ENCODE measurements at places on chromosomes 2 and 18.
A peak's percentile ranks its signal among the peaks of the same experiment; 100 is the strongest.

- no peak for DNase-seq
These were observed 42.4 kb downstream of the CYB5A start for GRCh38 chr18:74249181-74249968.

DNA sequence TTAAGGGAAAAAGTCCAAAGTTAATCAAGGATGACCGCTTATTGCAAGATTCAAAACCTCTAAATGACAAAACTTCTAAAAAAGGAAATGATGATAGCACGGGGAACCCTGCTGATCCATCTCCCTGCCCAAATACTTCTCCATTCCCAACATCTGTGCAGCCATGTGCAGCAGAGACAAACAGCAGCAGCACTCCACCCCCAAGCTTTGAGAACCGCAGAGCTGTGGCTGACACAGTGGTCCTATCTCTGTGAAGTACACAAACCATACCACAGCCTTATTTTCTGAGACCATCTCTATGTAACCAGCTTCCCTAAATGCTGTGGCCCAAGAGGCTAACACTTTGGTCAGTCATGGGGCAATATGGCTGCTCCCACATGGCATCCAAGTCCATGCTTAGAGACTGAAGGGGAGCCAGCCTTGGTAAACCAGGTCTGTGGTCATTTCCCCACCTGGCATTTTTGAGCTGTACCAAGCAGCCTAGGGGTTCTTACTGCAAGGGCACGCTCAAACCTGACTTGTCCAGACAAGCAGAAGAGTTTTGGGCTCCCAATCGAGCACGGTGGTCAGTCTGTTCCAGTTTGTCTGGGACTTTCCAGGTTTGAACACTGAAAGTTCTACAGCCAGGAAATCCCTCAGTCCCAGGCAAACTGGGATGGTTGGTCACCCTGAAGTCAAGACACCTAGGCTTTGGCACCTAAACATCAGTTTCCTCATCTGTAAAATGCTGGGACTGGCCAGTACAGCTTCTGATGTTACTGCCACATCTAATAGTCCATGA, 17.1 kb upstream of the NFE2L2 start:
- no peak for DNase-seq

DNA sequence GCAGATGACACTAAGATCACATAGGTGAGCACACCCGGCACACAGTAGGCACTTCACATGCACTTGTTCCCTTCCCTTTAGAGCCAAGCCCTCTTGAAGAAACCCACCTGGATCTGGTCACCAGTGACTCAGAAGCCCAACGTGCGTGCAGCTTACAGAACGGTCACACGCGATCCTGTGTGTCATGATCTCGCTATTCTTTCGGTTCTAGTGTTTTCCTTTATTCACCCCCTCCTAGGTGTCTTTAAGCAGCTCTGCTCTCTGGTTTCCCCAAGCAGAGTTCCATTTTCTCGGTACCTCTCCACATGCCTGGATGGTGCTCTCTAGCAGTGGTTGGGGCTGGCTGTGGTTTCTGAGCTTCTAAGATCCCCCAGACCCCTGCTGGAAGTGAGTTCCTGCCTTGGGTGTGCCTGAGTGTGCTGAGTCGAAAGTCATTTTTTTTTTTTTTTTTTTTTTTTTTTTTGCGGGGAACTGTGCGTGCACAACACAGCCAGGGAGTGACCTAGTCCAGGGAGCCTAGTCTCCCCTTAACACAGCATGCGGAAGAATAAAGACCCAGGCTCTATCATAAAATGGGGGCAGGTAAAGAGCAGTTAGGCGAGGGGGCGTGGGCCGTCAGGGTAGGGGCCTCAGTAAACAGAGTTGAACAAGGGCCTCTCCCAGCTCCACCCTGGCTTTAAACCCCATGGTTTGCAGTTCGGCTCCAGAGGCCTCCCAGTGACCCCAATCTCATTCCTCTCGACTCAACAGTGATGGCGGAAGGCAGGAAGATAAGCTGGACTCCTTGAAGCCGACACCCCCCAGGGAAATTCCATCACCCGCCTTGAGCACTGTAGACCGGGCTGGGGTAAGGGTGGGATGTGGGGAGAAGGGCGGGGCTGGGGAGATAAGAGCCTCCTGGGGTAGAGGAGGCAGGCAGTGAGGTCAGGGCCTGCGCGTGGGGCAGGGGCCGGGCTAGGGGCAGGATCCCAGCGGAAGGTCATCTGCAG, 29.8 kb upstream of the DNMT3A start:
- no peak for DNase-seq

DNA sequence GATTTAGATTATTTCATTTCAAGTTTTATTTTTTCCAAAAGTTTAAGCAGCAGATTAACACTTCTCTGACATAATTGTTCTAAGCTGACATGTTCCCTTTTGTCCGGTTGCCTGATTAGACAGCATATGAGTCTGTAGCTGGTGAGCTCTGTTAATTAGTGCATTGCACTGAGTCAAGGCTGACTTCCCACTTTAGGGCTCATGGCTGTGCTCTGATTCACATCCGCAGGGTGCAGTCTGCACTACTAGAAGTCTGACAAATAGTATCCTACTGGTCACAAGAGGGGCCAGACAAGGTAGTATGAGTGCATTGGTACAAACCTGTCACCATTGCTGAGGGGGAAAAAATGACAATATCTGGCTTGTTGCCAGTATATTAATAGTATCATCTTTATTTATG, 443.9 kb upstream of the ZNF804A start:
- no peak for DNase-seq

DNA sequence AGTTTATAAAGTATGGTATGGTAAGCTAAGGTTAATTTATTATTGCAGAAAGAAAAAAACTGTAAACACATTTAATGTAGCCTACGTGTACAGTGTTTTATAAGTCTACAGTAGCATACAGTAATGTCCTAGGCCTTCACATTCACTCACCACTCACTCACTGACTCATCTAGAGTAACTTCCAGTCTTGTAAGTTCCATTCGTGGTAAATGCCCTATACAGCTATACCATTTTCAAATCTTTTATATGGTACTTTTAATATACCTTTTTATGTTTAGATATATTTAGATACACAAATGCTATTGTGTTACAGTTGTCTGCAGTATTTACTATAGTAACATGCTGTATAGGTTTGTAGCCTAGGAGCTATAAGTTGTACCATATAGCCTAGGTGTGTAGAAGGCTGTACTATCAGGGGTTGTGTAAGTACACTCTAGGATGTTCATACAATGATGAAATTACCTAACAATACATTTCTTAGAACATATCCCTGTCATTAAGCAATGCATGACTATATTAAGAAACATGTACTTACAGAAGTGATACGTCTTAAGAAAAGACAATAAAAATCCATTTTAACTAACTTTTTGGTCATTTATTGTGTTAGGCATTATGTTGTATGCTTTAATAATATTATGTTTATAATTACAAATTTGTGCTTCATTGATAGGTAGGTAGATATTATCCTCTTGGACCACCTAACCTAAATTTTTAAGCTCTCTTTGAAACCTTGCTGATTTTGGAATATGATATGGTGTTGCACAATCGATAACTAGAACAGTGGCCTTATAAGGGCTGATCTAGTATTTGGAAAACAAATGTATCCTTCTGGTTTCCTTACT, 51.9 kb downstream of the VRK2 start:
- no peak for DNase-seq

GRCh38 chr2:27369471-27370025, 590 bp downstream of the EIF2B4 start:
- no peak for DNase-seq

- no peak for DNase-seq
These were observed 25.8 kb downstream of the LDAH start for GRCh38 chr2:20797096-20797495.

DNA sequence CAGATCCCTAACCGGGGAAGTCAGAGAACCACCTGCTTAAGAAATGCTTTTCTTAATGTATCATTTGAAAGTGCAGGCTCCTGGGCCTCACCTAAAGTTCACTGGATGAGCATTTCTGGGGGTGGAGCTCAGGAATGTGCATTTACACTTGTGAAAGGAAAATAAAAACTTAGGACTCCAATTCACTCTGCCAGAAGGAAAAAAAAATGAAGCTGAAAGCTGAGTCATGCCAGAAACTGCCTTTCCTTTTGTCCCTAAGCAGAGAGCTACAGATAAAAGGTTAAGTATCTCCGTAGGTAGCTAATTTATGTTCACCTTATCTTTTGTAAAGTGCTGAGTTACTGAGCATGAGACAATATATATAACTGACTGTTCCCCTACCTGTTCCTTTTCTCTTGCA, 229.5 kb upstream of the MEX3C start:
- DNase-seq: no peak

- no peak for DNase-seq
These were observed 12.7 kb upstream of the CDK15 start for GRCh38 chr2:201793631-201794030.

GRCh38 chr2:74497777-74498499, 1.5 kb downstream of the LBX2 start:
- no peak for DNase-seq

GRCh38 chr2:151907286-151908203, 79.3 kb upstream of the ARL5A start:
- no peak for DNase-seq

- no peak for DNase-seq
These were observed 568 bp downstream of the TMEM131 start for GRCh38 chr2:97995026-97995733.

DNA sequence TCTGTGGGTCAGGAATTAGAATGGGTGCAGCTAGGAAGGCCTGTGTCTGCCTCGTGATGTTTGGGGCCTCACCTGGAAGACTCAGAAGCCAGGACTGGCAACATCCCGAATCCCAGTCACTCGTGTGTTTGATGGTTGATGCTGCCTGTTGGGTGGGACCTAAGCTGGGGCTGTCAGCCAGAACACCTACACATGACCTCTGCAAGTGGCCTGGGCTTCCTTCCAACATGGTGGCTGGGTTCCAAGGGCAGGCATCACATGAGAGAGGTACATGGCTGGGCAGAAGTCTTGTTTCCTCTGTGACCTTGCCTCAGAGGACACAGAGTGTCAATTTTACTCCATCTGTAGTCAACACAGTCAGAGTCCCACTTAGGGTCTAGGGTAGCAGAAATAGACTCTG, 177.8 kb downstream of the GBX2 start:
- peak; percentile 68 for DNase-seq
